ENCODE measurements at places on chromosomes 11 and 22. TPM values are rescaled to one million over a fixed set of nuclear protein-coding genes. Genes with fewer than 3 reads are reported as not detected.

DNA sequence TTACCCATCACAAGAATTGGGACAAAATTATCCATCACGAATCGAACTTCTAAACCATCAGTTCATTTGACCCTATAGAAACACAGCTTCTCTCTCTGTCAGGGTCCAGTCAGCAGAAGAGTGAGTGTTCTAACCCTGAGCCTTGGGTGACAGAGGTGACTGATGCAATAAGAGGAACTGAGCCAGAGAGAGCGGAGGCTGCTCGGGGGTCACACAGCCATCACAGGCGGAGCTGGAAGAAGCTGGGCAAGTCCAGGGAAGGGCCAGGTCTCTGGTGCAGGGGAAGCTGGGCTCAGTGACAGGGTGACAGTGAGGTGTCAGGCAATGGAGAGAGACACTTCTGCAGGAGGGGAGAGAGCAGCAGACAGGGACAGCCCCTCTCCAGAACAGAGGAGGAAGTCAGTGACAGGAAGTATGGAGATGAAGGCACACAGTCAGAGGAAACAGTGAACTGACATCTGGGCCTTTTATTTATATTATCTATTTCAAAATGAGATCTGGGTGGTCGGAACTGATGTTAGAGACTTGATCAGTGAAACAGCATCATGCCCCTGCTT lies 184.0 kb upstream of the TBCEL start:
- no peak for DNase-seq

Gene TMPRSS13
- not detected for total RNA-seq

DNA sequence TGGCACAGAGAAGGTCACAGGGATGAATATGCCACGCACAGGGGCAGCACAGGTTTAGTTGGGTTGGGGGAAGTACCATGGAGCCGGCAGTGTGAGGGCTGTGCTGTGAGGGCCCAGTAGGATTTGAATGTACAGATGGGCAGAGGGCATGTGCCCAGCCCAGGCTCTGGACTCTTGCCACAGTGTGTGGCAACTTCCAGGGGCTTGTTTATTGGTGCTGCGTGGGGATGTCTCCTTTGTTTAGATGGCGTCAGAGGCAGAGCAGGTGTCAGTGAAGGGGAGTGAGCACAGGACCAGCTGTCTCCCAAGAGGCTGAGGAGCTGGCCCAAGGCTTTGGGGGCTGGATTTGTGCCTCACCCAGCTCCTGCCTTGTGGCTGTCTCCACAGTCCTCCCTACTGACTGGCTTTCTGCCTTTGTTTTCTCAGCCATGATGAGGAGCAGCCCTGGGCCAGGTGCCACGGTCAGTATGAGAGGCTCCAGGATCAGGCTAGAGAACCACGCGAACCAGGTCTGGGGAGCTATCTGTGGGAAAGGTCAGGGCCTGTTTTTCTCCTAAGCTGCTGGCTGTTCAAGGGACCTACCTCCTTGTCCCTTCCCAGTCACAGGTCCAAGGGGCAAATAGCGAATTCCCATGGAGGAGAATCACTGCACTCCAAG lies 21.9 kb downstream of the SUN2 start:
- DNase-seq = peak; percentile 96

GRCh38 chr22:27727673-27728451 lies 73.7 kb downstream of the MN1 start:
- no peak for DNase-seq

- DNase-seq = no peak
Measured at GRCh38 chr11:35090125-35090524, 48.8 kb upstream of the CD44 start.

Gene MS4A6E
- total RNA-seq = 1.2 TPM

GRCh38 chr11:96326959-96327358 lies 16.0 kb downstream of the MAML2 start:
- no peak for DNase-seq

- DNase-seq = no peak
Measured at GRCh38 chr11:67780056-67780455, 105.6 kb upstream of the ALDH3B2 start.

GRCh38 chr11:31780078-31780477 lies 31.0 kb downstream of the PAX6 start:
- DNase-seq = no peak

GRCh38 chr11:35526370-35526792 lies 965 bp upstream of the PAMR1 start:
- no peak for DNase-seq

DNA sequence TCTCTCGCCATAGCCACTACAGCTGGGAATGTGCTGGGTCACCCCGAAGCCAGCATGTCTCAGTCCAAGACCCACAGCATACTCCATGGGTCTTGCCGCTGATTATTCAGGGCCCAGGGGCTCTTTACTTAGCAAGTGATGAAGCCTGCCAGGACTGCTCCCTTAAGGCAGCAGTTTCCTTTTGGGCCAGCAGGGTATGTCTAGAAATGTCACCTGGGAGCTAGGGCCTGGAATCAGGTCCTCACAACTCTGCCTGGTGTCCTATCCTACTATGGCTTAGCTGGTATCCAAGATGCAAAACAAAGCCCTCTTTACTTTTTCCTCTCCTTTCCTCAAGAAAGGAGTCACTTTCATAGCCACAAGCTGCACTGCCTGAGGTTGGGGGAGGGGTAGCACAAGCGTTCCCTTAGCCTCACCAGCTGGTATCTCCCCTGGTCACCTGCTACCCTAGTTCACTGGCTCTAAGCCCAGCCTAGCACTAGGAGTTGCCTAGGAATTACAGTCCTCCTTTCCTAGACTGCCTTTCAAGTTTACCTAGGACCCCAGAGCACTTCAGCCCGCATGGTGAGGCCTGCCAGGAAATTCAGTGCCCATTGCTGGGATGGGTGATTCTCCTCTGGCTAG lies 22.6 kb upstream of the NCR3LG1 start:
- no peak for DNase-seq

Gene OR8I2
- not detected for total RNA-seq

- DNase-seq = no peak
Measured at GRCh38 chr11:130146796-130147195, 12.8 kb upstream of the ST14 start.

- peak; percentile 53 for DNase-seq
Measured at GRCh38 chr22:35488513-35488912, 52.1 kb upstream of the RASD2 start.

Gene METTL15
- 14.5 TPM for total RNA-seq

Gene MS4A14
- 0.41 TPM for total RNA-seq

- peak; percentile 50 for DNase-seq
Measured at GRCh38 chr22:31614781-31615490, 47.1 kb downstream of the PISD start.

GRCh38 chr11:117816151-117816741 lies 8.3 kb downstream of the FXYD2 start:
- DNase-seq = no peak

Gene NPTXR
- 14.4 TPM for total RNA-seq

DNA sequence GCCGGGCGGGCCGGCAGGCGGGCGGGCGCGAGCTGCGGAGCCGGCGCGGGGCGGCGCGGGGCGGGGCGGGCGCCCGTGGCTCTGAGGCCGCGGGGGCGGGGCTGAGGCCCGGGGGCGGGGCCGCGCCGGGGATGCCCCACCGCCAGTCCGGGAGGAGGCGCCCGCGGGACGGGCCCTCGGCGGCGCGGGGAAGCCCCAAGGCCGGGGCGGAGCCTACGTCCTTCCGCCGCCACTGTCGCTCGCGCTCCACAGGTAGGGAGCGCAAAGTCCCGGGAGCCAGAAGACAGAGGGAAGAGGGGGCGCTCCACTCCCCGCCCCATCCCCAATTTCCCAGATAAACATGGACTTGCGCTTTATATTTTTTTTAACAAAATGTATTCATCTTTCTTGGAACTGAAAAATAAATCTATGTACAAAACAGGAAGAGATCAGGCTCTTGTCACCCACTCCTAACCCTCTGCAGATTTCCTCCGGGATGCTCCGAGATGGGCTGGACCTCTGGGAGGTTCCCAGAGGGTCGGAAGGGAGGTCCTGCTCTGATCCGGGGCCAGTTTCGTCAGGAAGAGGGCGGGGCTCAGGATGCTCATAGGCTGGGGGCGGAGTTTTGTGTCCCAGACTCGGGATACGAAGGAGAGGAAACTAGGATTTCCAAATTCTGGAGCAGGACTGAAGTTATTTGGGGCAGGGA lies at the start of gene MAP4K2:
MAP4K2 (minus strand) TSS at position 57 of the 688 bp plus-strand sequence. CDS start 65 bp downstream, outside the sequence.
- peak; percentile 97 for DNase-seq

DNA sequence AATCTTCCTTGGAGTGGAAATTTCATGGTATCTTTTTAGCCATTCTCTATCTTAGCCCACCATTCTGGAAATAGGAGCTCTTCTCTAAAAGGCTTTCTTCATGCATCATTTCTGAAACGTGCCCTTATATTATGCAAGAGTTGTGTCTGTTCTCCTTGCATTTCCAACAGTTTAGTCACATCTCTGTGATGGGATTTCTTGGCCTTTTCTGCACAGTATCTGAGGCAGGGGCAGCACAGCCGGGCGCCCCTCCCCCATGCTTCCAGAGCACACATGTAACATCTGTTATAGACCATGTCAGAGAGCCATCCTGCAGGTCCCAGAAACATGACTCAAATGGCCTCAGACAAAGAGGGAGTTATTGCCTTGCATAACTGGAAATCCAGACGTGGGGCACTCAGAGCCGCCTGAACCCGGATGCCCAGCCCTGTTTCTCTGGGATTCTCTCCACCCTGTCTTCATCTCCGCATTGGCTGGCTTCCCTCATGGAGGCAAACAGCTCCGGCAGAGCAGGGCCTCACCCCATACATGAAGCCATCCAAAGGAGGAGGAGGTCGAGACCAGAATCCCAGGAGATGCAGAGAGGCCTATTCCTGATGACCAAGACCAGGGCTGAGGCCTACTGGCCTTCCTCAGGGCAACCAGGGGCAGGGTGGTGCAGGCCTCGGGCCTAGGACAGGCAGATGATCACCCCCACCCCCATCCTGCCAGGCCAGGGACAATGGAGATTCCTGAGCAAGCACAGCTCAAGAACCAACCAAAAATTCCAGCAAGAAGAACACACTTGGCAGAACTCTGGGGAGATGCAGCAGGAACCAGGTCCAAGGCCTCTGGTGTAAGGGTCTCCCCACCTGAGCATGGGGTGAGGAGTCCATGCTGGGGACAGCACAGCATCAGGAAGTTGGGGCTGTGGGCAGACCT lies 61.3 kb downstream of the IGLL5 start:
- DNase-seq = no peak

DNA sequence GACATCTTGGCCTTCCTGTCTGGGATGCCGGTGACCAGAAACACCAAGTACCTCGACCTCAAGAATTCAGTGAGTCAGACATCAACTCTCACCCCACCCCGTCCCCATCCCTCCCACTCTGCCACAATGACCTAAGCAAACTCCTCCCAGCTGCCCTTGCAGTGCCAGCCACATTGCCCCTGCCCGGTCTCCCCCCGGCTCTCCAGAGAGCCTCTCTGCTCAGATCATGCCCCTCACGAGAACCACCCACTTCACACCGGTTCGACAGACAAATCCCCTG lies 23.6 kb upstream of the MYRF start:
- no peak for DNase-seq

Gene HSPB2
- not detected for total RNA-seq

GRCh38 chr11:56624661-56625110 lies 10.0 kb upstream of the OR5M1 start:
- no peak for DNase-seq

Gene CALCB
- 0.28 TPM for total RNA-seq

- DNase-seq = no peak
Measured at GRCh38 chr22:25758316-25758715, 16.3 kb downstream of the MYO18B start.

Gene OR51B4
- not detected for total RNA-seq

DNA sequence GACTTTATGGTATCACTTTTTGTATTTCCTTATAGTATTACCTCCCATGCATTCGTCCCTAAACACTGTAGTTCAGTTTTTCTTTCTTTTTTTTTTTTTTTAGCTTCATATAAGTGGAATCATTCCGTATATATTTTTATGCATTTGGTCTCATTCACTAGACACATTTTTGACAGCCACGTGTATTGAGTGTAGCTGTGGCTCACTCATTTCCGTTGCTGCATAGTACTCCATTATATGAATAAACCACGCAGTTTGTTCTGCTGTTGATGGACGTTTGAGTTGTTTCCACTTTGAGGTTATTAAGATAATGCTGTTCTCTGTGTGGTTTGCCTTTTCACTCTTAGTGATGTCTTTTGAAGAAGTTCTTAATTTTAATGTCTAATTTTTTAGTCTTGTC lies 8.4 kb downstream of the APLP2 start:
- no peak for DNase-seq

Gene CLDN5
- total RNA-seq = 88.9 TPM

- no peak for DNase-seq
Measured at GRCh38 chr11:67044496-67044895, 12.2 kb upstream of the RHOD start.

Gene KCNQ1OT1
- total RNA-seq = 3.6 TPM

- no peak for DNase-seq
Measured at GRCh38 chr11:11982975-11983374, 25.5 kb downstream of the DKK3 start.

DNA sequence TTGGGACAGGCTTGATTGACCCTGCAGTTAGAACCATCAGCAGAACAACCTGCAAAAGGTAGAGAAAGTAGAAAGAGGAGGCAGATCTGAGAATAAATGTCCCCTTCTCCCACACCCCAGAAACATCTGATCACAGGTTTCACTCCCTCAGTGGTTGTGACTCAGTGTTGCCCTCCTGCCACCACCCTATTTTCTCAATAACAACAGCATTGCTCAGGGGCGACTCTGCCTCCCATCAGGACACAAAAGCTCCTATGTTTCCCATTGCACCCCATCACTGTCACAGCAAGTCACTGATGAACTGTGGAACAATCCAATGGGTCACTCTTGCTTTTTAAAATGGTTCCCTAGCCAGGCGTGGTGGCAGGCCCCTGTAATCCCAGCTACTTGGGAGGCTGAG lies 110.2 kb downstream of the RASSF10 start:
- DNase-seq = no peak

GRCh38 chr11:1194977-1195681 lies 27.7 kb upstream of the MUC5B start:
- peak; percentile 54 for DNase-seq

Gene HTR3B
- not detected for total RNA-seq

Gene CSNK2A3
- 0.33 TPM for total RNA-seq

Gene SUSD2
- total RNA-seq = 3.0 TPM

Gene PGA3
- total RNA-seq = 0.33 TPM

- no peak for DNase-seq
Measured at GRCh38 chr11:119891055-119891768, 162.2 kb upstream of the NECTIN1 start.

Gene OR6A2
- 0.14 TPM for total RNA-seq

DNA sequence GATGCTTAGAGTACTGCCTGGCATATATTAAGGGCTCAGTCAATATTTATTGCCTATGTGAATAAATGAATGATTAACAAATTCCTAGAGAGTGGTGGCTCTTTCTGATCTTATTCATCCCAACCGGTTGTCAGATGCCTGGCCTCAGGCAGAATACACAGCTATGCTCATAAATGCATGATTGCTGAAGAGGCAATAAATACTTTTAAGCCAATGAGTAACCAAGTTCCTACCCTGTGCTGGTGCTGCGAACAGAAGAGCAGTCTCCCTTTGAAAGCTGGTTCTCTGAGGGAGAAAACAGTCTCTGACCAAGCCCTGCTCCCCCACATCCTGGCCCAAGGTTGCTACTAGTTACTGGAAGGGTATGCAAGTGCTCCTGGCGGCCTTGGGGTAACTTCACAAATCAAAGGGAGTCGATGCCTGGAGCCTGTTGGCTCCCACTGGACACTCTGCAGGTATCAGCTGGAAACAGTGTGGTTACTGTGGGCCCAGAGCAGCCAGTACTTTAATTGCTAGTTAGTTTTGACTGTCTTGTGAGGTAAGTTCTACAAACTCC lies 2.8 kb downstream of the USH1C start:
- peak; percentile 37 for DNase-seq

GRCh38 chr22:22897947-22898346 lies 10.3 kb downstream of the IGLL5 start:
- DNase-seq = peak; percentile 9

- no peak for DNase-seq
Measured at GRCh38 chr11:30019481-30019880, 2.7 kb upstream of the KCNA4 start.

Gene WBP2NL
- 0.95 TPM for total RNA-seq
